HFFc6 (cell line): ENCODE measurements at places on chromosomes 1 and 21. TPM values are rescaled to one million over a fixed set of nuclear protein-coding genes. Genes with fewer than 3 reads are reported as not detected.
A peak's percentile ranks its signal among the peaks of the same experiment; 100 is the strongest.

DNA sequence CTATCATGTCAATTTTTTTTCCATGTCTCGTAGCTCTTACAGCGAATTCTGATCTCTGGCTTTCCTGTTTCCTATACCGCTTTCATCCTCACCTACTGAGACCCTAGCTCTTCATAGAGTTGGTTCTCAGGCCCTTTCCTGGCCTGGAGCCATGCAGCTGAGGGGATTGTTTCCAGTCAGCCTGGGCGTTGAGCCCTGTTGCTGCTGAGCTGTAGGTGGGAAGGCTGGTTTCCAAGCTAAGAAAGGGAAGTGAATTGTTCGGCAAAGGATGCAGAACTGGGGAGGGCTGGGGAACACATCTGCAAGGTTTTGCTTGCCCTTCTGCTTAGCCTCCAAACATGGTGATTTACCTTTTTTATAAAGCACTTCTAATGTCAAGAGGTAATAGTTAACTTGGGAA, 41.5 kb downstream of the SPATA46 start:
- no peaks in the 10 kb centered on the region for H3K4me1 ChIP-seq
- DNase-seq: no peak
- no peaks in the 10 kb centered on the region for H3K36me3 ChIP-seq
- no peak overlapping the region for H3K4me3 ChIP-seq
- peaks cover 27% of the 10 kb centered on the region for H3K27me3 ChIP-seq

DNA sequence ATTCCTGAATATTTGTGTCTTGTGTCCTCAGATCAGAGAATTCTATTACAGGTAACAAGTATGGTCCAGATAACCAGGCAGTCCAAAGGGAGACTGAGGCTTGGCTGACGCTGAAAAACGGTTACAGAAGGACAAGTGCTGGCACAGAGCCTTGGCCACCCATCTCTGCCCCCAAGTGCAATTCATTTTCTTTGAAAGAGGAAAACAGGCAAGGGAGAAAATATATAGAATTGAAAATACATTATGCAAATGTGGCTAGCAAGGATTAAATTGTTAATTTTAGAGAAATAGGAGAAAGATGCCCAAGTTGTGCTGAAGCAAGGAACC, 1.2 kb downstream of the SORT1 start:
- DNase-seq: no peak
- H3K36me3 ChIP-seq: no peaks in the 10 kb centered on the region
- H3K27me3 ChIP-seq: no peaks in the 10 kb centered on the region; the same call in 1 of the 2 replicates

DNA sequence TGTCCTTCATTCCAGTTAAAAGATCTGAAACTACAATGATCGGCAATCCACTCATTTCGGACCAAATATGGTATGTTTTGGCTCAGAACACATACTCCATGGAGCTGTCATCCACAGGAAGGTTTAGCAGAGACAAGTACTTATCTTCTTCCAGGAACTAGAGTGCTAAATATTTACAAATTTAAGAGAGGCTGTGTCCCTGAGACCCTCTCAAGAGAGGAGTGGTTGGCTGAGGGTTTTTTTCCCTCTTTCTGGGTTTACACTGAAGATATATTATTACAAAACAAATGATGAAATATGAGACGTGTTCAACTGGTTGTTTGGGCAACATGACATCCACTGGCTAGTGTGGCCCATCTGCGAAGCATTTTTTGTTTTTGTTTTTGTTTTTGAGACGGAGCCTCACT, 25.9 kb upstream of the NID1 start:
- H3K36me3 ChIP-seq: no peaks in the 10 kb centered on the region; the same call in 1 of the 2 replicates
- H3K4me1 ChIP-seq: peaks cover 16% of the 10 kb centered on the region
- DNase-seq: no peak

The SPATA17 gene
- 0.18 to 0.51 TPM (median 0.31 TPM) in 3 replicates for total RNA-seq

- H3K27ac ChIP-seq: no peak overlapping the region
- H3K4me3 ChIP-seq: no peak overlapping the region
Measured at GRCh38 chr1:82899017-82899416, 1098.3 kb downstream of the ADGRL2 start.

DNA sequence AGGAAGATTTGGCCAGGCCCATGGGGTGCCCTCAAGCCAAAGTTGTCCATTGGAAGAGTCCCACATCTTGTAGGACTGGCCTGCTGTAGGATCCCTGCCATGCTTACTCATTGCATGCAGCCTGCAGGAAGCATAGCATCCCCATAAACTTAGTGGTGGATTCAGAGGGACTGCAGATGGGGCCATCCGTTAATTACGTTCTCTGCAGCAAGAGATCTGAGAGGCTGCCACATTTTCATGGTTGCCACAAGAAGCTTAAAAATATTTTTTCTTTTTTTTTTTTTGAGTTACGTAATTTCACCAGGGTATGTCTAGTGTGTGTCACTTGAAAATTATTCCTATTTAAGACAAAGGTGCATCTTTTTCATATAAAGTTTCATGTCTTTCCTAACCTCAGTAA, 329.7 kb upstream of the USP24 start:
- H3K27me3 ChIP-seq: no peaks in the 10 kb centered on the region; the same call in 1 of the 2 replicates
- peaks cover 11% of the 10 kb centered on the region; the same call in 1 of the 2 replicates for H3K4me1 ChIP-seq
- H3K27ac ChIP-seq: no peak overlapping the region
- no peaks in the 10 kb centered on the region for H3K36me3 ChIP-seq

The TSTD1 gene
- total RNA-seq: not detected in 2 replicates

DNA sequence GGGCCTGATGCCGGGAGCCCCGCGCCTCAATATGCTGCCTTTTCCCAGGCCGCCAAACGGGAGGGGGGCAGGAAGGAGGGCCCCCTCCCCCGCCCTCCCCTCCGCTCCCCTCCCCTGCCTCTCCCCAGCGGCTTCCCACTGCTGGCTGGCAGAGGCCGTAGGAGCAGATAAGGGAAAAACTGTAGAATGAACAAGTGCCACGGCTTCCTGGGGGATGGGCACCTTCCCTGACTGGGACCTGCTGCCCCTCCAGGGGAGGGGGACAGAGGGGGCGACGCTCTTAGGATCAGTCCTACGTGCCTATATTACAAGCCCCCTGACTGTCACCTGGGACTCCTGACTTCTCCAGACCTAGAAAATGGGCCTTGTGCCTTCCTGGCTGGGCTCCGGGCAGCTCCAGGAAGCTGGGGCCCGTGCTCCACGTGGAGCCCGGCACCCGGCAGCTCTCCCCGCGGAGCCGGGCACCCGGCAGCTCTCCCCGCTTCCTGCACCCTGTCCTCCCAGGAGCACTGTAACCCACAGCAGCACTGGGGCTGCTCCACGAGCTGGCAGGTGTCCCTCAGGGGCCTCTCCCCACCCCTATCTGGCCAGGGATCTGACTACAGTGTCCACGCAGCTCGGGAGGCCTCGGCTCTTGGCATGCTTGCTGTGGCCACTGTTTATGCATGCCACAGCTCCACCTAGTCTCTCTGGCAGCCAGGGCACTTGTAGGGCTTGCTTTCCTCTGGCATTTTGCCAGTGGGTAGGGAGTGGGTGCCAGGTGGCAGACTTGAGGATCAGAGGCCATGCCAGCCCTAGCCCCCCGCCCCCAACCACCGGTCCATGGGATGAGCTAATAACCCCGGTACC, 674 bp upstream of the HES5 start:
- peak; percentile 32 for DNase-seq
- H3K4me3 ChIP-seq: no peak overlapping the region
- H3K27ac ChIP-seq: peak overlapping the region; percentile 36; the same call in 1 of the 2 replicates

DNA sequence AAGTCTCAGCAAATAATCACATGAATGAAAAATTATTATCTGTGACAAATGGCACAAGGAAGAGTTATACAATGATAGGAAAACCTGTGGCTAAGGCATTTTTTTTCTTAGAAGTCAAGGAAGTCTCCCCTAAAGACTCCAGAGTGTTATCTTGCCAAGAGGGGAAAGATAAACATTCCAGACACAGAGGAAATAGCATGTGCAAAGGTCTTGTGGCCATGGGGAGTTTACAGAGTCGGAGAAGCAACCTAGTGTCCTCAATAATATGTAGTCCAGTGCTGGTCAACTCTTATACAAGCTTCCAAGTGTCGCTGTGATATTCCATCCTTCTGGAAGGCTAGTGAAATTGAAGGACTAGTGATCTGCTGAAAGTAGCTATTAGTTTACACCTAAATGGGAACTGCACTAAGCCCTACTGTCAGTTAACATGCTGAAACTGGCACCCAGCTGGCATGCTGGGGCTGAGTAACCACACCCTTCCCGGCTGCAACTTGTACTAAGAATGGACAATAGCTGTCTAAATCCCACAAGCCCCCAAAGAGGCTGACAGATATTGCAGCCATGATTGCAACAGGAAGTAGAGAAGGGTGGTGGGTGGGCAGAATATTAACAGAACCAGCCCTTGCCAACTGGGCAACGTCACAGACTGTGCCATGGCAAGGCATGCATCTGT, 11.5 kb upstream of the ATP1B1 start:
- no peak overlapping the region for H3K4me3 ChIP-seq
- DNase-seq: no peak
- no peak overlapping the region for H3K27ac ChIP-seq
- H3K36me3 ChIP-seq: no peaks in the 10 kb centered on the region
- H3K27me3 ChIP-seq: peaks cover 10% of the 10 kb centered on the region

GRCh38 chr1:104646233-104646632, 896.5 kb downstream of the AMY1C start:
- peaks cover 2% of the 10 kb centered on the region; the same call in 1 of the 2 replicates for H3K27me3 ChIP-seq
- DNase-seq: no peak
- H3K36me3 ChIP-seq: no peaks in the 10 kb centered on the region
- H3K4me3 ChIP-seq: no peak overlapping the region

The PCP4L1 gene
- total RNA-seq: not detected in 3 replicates

GRCh38 chr1:155329980-155330598, 9.4 kb downstream of the RUSC1 start:
- peaks cover 8% of the 10 kb centered on the region for H3K27me3 ChIP-seq
- no peak for DNase-seq
- peaks cover 21% of the 10 kb centered on the region for H3K36me3 ChIP-seq
- H3K4me3 ChIP-seq: no peak overlapping the region
- H3K27ac ChIP-seq: peak overlapping the region; percentile 11; the same call in 1 of the 2 replicates

DNA sequence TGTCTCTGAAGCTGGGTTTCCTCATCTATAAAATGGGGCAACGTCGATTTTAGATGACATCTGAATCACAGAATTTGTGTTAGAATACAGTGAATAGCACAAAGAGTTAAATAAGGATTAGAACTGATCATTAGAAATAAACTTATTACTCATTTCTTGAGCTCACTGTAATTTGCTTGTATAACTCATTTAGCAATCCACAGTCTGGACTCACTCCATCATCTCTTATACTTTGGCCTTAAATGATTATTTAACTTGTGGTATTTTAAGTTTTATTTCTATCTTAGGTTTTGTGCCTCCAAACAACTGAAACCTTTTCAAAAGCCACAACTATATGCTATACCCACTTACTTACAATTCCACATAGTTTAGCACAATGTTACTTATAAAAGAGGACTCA, 128.0 kb downstream of the CDC42BPA start:
- DNase-seq: no peak
- H3K27ac ChIP-seq: peak overlapping the region; percentile 45
- H3K36me3 ChIP-seq: peaks cover 30% of the 10 kb centered on the region
- no peaks in the 10 kb centered on the region for H3K27me3 ChIP-seq
- peaks cover 42% of the 10 kb centered on the region for H3K4me1 ChIP-seq
- H3K4me3 ChIP-seq: no peak overlapping the region

DNA sequence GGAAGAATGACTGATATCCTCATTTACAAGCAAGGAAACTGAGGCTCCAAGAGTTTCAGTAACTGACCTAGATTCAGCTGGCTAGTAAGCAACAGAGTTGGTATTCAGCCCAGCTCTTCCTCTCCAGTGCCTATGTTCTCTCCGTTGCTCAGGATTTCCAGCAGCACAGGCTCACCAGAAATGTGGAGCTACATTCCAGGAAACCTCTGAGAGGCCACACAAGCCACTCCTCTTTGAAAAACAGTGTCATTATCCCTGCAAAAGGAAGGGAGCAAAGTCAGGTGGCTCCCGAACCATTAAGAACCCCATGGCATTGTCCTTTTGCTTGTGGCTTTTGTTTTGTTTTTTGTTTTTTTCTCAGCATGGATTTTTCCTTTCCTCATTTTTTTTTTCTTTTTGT, 40.6 kb upstream of the DUSP10 start:
- H3K27me3 ChIP-seq: no peaks in the 10 kb centered on the region
- no peak overlapping the region for H3K4me3 ChIP-seq
- no peak overlapping the region for H3K27ac ChIP-seq
- peak; percentile 12 for DNase-seq
